ENCODE measurements at places on chromosomes 4 and X.
A peak's percentile ranks its signal among the peaks of the same experiment; 100 is the strongest.

DNA sequence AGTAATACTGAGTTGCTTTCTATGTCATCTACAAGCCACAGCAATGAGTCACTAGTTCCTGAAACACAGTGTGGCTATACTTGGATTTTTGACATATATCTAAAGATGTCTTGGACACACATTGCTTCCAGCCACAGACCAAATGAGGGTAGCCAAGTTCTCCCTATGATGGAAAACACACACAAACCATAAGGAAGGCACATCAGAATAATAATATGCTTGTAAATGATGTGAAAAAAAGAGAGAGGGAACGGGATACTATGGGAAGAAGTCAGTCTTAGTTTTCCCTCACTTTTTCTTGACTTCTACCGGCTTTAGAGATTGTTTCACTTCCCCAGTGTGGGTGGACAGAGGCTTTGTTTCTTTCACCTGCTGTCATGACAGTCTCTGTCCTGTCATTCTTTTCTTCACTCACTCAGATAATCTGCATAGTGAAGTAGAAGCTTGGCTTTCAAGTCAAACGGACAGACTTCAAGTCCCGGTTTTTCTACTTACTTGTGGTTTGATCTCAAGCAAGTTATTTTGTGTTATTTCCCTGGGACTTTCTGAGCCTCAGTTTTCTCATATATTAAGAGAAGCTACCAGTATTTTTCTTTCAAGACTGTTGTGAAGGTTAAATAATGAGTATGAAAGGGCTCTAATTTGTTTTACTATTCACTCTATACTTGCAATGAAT is 34.7 kb downstream of the P2RY10 start:
- peak; percentile 4 for DNase-seq

DNA sequence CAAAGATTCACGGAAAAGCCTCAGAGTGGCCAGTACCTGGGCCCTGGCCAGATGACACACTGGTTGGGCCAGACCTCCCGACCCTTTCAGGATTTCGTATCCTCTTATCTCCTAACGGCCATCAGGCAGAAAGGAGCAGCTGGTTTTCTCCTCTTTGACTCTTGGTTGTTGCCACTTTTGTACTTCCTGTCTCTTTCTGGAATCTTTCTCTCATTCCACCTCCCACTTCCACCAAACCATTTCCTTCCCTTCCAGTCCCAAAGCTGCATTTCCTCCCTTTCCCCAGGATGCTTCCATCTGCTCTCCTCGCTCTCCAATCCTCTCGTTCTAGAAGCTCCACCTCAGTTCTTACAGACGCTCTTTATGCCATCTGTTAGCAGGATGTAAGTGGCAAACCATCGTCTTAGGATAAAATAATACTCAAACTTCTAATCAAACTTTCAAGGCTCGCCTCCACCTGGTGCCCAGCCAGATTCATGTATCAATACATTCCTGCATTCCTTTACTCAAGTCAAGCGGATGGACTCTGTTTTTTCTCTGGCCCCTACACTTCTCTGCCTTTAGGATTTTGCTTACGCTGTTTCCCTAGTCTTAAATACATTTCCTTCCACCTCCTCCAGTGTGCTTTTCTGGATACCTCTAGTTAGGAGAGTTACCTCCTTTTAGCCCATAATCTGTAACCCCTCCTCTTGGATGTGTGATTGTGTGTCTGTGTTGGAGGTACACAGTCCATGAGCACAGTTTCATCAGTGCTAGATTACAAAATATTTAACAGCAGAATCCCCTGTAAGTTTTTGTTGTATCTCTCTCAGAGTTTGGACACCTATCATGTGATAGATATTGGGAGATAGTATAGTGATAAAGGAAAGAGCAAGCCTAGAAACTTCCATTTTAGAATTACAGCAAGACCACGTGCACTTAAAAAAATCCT is 70.4 kb downstream of the LDB2 start:
- no peak for DNase-seq

GRCh38 chr4:38091636-38092035 is 131.4 kb downstream of the PTTG2 start:
- DNase-seq, result no peak

- DNase-seq, result no peak
Observed at GRCh38 chrX:24343719-24344118, 16.7 kb upstream of the SUPT20HL1 start.

DNA sequence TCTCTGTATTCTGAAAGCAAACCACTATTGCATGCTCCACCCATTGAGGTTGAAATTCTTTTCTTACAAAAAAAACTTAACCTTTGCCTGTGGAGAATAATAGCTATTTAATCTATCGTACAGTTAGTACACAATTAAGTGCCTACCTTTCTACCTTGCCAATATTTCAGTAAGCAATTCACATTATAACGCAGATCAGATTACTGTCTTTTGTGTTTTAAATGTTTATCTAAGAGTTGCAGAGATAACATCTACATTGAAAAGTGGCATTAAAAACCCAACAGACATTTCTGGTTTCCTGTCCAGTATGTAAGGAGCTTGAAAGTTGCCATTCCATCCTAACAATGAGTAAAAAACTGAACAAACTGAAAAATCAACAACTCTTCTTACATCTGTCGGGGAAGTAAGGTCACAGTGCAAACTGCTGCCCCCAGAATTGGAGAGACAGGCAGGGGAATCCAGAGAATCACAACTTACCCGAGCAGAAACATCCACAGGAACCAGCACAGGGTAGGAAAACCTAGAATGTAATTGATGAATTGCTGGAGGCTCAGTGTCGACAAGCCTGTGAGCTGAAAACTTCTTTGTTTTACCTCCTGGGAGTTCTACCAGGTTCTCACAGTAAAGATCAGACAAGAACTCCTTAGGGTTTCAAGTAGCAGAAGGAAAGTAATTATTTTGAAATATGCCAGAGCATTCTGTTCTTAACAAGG is 27.3 kb upstream of the ACSL4 start:
- no peak for DNase-seq

GRCh38 chr4:79223993-79224776 is 101.7 kb downstream of the NAA11 start:
- DNase-seq, result no peak

GRCh38 chr4:142379277-142380051 is 466.6 kb downstream of the INPP4B start:
- DNase-seq, result peak; percentile 85

DNA sequence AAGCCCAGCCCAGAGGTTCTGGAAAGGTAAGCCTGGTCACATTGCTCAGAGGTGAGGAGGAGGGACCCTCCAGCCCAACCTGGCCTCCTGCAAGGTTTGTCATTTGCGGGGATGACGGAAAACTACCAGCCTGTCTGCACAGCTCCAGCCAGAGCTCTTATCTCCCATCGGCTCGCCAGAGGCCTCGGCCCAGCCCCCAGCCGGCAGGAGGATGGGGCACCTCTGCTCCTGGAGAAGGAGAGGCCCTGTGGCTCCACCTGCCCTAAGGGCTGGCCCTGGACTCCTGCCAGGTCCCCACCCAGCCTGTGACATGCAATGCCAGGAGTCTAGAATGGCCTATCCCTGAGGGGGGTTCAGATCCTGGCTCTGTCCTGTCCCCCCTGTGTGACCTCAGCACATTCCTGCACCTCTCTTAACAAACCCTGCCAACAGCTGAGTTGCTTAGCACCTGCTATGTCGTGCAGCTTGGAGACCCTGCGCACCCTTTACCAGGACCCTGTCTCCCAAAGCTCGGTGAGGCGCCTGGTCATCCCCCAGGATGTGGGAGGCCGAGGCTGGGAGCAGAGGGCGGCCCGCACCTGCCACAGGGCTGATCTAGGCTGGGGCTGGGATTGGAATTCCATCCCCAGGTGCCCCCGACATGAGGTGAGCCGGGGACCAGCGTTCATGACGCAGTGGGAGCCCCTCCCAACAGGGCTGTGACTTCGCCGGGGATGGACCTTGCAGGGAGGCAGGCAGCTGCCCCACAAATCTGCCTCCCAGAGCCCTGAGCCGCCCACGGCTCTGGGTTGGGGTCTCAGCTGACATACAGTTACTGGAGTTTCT is 14.4 kb downstream of the ADRA2C start:
- no peak for DNase-seq

- DNase-seq, result no peak
Observed at GRCh38 chr4:11028334-11028733, 343.8 kb upstream of the CLNK start.

GRCh38 chr4:184575306-184575705 is 73.9 kb downstream of the CASP3 start:
- no peak for DNase-seq

DNA sequence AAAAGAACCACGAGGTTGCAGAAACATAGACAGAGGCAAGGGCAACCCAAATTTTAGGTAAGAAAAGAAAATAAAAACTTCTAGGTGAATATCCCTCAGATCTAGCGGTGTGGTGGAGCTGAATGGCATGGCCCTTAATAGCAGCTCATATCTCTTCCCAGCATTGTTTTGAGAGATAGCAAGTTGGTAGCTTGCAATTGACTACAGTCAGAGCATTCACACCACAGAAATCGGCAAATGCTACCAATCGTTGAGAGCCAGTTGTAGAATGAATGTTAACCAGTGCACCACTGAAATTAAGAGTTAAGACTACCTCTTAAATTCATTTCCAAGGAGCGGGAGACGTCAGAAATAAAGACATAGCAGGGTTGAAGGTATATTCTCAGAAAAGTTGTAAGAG is 184.0 kb upstream of the KIT start:
- no peak for DNase-seq
